ENCODE measurements at places on chromosomes 13 and 19.

GRCh38 chr19:18137657-18138339 lies 15.2 kb upstream of the PIK3R2 start:
- no peak for DNase-seq

GRCh38 chr19:42461700-42462324 lies 19.1 kb upstream of the CXCL17 start:
- DNase-seq: no peak

GRCh38 chr13:52896827-52897659 lies 48.6 kb upstream of the PCDH8 start:
- peak; percentile 20 for DNase-seq

GRCh38 chr19:10206226-10206885 lies 11.6 kb upstream of the DNMT1 start:
- no peak for DNase-seq

DNA sequence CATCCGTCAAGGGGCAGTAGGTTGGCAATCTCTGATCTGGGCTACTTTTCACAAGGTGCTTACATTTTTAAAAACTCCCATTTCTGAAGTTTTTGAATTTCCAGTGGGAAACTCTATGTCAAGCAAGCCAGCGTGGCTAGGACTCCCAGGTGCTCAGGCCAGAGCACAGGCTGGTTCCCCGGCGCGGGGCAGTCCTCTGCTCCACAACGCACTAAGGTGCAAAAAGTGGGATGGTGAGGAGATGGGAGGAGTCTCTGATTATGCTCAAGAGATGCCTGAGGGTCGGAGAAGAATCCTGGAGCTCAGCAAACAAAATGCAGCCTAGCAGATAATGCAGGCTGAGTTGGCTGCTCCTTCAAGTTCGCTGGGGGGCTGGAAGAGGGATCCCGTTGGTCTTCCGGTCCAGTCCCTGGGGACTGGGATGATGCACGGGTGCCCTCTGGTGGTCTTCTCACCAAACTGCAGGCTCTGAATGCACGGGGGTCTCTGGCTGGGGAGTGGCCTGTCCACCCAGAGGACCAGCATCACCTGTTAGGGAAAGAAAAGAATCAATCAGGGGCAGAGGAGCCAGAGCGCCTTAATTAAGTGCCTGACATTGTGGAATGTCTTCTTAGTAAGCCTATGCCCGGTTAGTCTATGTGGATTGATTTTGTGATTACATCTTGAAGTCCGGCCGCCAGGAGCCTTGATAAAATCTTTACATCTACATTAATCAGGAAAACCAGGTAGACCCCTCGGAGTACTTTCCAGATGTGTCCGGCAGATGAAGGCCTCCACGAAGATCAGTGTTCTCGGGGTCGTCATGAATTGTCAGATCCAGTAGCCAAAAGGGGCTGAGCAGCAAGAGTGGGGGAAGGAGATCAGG lies 244.4 kb upstream of the MAB21L1 start:
- peak; percentile 67 for DNase-seq

GRCh38 chr13:85693889-85694511 lies 105.2 kb downstream of the SLITRK6 start:
- no peak for DNase-seq

DNA sequence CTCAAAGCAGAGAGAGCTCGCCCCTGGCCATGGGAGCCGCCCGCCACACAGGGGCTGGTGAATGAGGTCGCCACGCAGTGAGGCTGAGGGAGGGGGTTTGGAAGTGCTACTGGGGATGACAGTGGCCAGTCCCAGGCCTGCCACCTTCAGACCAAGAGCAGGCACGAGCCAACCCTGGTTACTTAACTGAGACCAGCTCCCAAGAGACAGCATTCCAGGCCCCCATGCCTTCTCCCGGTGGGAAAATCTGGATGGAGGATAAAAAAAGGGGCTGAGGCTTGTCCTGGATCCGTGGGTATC lies 43.3 kb downstream of the RAB20 start:
- DNase-seq: no peak

DNA sequence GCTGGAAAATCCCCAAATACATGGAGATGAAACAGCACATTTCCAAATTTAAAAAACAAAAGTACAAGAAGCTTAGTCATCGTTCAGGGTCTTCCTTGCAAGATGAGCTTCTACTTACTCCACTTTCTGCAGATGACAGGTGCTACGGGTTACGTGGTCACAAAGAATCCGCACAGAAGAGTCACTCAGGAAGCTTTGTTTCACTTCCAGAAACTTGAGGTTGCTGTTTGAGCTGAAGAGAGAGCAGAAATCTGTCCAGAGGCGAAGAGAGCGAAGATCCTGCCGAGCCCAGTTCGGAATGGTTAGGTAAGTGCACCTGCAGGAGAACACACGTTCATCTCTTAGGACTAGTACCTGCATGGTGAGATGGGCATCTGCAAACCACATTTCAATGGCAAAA lies 9.4 kb downstream of the NLRP7 start:
- peak; percentile 17 for DNase-seq

DNA sequence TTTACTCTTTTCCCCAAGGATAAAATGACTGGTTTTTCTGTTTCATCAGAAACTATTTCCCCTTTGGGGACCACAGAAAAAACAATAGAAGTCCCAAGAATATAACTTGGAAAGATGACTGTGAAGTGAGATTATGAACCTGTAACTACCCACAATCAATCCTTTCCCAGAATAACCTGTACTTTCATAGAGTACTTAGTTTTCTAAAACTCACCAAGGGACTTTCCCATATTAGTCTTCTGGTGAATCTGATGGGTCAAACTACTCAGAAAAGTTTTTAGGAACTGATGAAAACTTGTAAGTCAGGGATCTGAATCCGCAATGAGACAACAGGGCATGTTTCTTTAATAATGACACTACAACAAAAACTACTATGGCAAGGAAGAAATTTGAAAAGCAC lies 62.6 kb downstream of the STK24 start:
- DNase-seq: no peak

GRCh38 chr19:45153339-45154063 lies 7.3 kb downstream of the NKPD1 start:
- peak; percentile 62 for DNase-seq

- no peak for DNase-seq
Observed at GRCh38 chr19:45509692-45510015, 2.4 kb downstream of the VASP start.

- DNase-seq: no peak
Observed at GRCh38 chr13:78770601-78771000, 111.6 kb upstream of the OBI1 start.

GRCh38 chr19:14363183-14364097 lies 17.8 kb upstream of the ADGRE5 start:
- peak; percentile 82 for DNase-seq

GRCh38 chr13:48491423-48492095 lies 41.3 kb downstream of the RCBTB2 start:
- no peak for DNase-seq

- DNase-seq: no peak
Observed at GRCh38 chr13:32362574-32362973, 47.3 kb downstream of the BRCA2 start.

DNA sequence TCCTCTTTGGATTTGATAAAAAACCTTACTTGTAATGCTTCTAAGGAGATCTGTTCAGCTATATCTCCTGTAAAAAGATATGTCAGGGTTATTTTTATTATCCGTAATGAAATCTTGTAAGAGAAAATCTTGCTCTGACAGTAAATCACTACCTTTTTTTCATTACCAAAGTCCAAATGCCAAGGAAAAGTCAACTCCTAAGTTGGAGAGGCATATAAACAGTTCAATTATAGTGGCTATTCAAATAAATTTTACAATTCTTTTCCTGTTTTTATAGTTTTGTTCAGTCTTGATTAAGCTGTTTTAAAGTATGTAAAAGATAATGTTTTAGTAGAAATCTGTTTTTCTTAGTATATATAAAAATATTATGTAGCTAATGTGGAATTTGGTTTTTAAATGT lies 9.0 kb downstream of the KCTD4 start:
- DNase-seq: no peak

DNA sequence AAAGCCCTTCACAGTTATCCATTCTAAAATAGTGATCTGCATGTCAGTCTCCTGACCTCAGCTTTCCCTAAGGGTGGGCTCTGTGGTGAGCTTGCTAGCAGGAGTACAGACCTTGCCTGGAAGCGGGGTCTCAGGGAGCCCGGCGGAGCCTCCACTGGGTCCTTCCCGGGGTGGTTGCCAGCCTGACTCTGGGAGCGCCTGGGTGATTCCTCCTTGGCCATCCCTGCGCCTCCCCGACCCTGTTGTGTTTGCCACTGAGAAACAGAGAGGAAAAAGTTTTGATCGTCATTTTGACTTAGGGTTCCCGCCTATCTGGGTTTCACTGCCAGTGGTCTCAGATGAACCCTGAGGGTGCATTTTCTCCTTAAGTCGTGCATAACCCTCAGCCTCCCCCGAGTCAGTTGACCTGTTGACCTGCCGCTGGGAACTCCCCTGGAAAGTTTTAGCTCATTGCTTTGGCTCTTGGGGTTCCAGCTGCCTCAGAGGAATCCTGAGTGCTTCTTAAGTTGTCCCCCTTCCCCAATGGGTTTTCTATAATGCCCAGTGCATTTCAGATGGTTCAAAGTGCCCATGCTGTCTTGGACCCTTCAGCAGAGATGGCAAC lies 117.8 kb downstream of the RAB20 start:
- no peak for DNase-seq

DNA sequence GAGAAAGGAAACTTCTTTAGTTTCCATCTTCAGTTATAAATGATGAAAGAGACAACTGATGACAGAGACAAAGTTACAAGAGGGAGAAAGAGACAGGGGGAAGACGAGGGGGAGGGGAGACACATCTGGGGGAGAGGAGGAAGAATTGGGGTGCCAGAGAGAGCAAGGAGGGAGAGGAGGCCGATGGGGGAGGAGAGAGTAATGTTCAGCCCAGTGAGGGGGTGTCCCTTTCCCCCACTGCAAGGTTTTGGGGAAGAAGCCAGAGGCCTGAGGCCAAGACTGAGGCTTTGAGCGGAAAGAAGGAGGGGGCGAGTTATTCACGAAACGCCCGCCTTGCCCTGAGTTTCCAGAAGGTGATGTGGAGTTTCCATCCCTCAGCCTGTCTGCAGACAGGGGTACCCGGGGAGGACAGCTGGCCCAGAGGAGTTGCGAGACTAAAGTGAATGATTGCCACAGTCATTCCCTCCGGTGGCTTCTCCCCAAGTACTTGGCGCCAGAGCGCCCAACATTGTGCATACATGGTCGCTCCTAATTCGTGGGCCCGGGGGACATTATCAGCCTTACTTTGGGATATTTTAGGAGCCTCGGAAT lies 558 bp upstream of the PPAN start:
- peak; percentile 88 for DNase-seq

DNA sequence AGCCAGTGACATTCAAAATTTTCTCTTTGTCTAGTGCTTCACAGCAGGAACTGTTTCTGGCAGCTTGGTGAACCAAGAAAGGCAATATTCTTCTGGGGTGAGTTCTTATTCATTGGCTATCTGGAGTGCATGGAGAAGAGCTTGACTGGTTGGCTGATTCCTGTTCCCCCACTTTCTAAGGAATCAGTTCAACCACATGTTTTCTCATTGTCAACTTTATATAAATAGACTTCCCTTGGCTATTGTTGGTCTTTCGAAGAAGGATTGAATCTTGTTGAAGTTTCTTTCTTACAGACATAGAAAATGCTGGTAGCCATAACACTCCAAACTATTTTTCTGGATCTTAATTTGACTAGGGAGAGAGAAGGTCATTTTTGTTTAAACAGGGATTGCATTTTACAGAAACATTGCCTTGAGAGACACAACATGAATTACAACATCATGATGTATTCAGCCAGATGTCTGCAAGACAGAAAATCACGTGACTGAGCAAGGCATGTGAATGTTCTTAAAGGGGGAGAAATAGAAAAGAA lies 85.2 kb downstream of the EDNRB start:
- DNase-seq: no peak

DNA sequence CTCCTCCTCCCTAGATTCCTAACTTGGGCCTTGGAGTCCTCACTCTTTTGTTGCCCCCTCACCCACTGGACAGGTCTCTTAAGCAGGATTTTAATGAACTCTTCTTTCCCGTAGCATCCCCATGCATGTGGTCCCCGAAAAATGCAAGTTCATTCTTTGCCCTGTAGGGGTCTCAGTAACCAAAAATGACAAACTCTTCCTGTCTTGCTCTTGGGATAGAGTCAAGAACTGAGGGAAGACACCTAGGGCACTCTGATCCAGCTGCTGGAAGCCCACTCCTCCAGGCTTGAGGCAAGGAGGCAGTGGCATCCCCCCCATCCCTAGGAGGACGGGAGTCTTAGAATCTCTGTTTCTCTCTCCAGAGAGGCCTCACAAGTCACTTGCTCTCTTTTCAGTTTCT lies 987.0 kb downstream of the DIAPH3 start:
- DNase-seq: no peak

GRCh38 chr13:42874221-42874620 lies 92.8 kb downstream of the FAM216B start:
- no peak for DNase-seq

GRCh38 chr13:109840201-109840892 lies 54.0 kb upstream of the IRS2 start:
- peak; percentile 35 for DNase-seq

- no peak for DNase-seq
Observed at GRCh38 chr13:82259284-82259683, 1623.0 kb downstream of the SLITRK1 start.

- no peak for DNase-seq
Observed at GRCh38 chr13:106683918-106684317, 116.0 kb upstream of the ARGLU1 start.

DNA sequence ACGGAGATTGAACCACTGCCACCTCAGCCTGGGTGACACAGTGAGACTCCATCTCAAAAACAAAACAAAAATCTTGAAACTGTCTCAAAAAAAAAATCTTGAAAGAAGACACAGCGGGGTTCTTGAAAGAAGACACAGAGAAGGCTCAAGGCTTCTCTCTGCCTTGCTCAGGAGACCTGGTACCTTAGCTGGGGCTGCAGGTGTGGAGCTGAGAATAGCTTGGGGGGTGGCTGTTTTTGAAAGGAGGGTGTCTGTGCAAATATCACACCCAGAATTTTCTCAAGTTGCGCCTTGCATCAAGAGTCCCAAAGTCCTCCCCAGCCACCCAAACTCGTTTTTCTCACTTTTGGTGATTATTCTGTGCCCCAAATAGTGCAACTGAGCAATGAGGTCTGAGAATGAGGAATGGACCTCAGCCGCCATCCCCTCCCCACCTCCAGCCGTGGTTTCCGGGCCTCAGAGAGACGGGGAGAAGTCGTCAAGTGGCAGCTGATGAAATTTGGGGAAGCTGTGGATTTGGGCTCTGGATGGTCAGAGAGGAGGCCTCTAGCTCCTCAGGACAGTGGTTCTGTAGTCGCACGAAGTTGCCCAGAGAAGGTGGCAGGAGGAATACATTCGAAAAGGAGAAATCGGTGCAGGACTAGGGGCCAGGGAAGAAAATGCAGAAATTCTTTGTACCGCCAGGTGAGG lies 8.8 kb downstream of the S1PR2 start:
- no peak for DNase-seq

All from activated T-cell treated with anti-CD3 and anti-CD28 coated beads, Interleukin-2, amount 50 U/mL, for 48 hours (primary cell).